ENCODE measurements at places on chromosomes 3 and 15.

DNA sequence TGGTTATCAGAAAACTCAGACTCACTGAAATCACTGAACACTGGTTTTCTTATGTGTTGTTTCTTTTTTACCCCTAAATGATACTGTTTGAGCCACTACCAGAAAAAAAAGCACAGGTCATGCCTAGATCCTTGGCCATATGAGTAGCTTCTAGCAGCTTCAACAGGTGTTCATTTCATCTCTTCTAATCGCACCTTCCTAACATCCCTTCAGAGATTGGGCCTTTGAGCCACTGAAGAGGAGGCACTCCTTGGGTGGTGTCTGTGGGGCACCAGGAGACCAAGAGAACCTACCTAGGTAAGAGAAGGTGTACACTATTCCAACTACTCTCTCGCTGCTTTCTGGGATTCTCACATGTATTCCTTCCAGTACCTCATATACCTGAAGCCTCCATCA, 2.5 kb downstream of the HEG1 start:
- no peak for DNase-seq

DNA sequence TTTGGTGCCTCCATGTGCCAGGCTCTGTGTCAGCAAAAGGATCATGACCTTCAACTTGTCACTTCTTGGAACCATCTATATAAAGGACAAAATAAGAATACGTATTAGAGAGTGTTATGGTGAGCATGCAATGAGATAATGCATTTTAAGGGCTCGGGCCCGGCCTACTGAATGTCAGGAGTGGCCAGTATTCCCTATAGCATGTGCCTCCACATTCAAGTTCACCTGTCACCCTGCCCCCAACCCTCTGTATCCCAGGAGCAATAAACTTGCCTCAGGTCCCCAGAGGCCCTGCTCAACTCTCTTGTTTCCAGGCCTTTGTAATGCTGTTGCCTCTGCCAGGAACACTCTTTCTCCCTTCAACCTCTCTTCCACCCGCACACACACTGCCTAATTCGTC, 90.2 kb upstream of the SLC6A11 start:
- DNase-seq: no peak

- no peak for DNase-seq
Observed at GRCh38 chr3:48128774-48129173, 59.4 kb downstream of the CDC25A start.

DNA sequence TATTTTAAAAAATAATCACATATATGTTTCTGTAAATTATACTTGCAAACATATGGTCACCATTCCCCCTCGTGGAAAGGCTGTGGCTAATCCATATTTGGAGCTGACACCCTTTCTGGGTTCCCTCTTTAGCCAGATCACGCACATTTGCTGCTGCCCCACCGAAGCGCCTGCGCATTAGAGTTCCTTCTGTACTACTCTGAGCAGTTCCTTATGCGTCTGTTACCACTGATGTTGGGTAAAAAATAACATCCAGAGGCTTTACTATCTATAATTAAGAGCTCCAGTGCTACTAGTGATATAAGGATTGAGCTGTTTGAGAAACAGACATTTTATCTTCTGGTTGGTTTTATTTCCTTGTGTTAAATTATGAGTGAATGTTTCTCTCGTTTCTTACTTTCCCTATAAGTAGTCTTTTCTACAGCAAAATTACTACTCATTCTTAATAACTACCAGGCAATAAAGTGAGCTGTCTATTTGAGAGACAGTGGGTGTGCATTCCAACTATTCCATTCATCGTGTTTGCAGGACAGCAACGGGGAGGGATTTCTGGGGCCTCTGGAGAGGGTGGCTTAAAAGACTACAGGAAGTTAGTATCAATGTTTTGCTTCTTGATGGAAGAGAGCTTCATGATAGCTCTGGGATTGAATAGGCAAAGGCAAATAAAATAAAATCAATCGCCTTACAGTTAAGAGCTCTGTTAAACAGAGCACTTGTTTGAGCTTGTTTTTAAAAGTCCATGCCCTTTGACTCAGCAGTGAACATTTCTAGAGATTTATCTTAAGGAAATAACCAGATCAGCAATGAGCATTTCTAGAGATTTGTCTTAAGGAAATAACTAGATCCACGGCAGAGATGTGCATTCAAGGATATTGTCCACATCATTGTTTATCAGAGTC, 245.2 kb downstream of the CD47 start:
- no peak for DNase-seq

DNA sequence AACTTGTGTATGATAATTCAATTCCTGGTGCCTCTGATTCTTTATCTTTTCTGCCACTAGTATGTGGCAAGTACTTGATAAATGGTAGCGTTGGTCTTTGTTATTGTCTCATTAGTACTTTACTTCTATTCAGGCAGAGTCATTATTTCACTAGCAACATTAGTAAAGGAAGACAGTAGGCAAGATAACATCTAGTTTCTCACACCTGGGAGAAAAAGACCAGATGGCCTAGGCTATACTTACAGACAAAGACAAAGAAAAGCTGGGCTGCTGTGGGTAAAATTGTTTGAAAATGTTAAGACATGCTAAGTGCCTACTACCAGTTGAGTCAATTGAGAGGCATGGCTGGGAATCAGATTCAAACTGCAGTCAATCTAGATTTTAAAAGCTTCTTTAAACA, 198.7 kb upstream of the CMC1 start:
- DNase-seq: no peak

- no peak for DNase-seq
Observed at GRCh38 chr3:156910022-156910421, 83.9 kb downstream of the LEKR1 start.

DNA sequence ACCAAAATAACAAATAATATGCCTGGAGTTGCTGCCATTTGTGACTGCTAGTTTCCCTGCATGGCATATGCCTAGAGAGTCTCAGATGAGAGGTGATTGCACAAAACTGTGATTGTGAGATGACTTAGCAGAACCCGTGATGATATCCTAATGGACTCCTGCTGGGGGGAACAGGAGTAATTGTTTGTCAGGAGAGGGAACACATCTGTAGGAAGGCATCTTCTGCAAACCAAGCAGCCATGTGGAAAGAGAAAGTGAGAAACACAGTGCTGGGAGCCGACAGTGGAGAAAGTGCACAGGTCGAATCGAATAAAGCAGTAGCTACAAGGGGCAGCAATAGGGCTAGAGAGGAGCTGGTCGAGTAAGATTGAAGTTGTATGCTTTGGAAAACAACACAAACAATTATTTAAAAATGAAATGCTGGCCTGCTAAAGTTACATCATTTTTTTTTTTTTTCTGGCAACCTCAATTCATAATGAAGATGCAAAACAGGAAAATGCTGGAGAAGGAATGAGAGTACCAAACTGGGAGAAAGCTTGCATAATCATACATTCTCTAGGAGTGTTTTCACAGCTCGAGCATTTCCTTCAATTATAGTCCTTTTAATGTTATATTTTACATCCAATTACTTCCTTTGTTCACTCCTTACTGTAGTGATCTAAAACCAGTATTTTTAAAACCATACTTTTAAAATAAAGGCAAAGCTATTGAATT, 494.2 kb upstream of the AGTR1 start:
- DNase-seq: no peak

- no peak for DNase-seq
Observed at GRCh38 chr3:111981457-111981763, 2.6 kb downstream of the ABHD10 start.

DNA sequence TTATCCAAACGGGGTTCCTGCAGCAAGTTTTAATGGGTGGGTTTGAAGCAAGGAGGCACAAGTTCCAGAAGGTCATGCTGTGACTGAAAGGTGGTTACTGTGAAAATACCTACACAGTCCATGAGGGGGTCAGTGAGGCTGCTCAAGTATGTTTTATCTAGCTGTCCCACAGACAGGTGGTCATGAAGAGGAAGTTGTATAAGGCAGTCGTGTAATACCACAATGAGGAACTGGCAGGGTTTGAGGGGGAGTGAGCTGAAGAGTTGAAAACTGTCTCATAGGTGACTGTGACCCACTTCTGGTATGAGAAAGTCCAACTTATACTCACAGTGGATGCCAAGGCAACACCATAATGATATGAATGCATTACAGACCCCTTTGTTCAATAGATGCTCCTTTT, 856.8 kb downstream of the OTOL1 start:
- no peak for DNase-seq

- no peak for DNase-seq
Observed at GRCh38 chr3:69384326-69384725, 1.6 kb downstream of the FRMD4B start.

DNA sequence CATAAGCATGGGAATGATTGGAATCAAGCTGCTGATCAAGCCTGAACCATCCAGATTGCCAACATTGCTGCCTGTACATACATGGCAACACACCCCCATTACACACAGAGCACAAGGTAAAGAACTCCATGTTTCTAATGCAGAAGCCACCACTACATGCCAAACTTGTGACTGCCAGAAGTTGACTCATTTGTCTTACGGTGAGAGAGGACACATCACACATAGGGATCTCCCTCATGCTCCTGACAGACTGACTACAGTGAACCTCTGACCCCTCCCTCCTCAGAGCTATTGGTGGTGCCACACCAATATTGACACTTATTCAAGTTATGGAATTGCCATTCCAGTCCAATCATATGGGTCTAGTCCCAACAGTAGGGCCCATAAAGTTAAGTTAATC, 42.3 kb downstream of the EFHB start:
- DNase-seq: no peak

DNA sequence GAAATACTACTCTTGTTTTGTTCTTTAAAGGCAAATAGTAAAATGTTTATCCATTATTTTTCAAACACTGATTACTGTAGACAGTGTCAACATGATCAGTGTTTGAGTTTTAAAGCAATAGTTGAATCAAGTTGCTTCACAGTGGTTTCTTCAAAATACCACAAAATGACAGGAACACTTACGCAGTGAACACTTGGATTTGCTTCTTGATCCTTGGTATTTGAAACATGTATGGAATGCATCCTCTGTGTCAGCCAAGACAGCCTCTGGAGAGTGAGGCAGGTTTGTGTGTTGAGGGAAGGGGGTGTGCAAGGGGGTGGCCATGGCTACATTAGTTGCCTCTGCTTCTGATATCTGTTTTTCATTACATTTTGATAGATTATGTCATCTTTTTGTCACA, 413.0 kb downstream of the RBMS3 start:
- DNase-seq: no peak

GRCh38 chr3:126835472-126836219, 131.6 kb downstream of the CHCHD6 start:
- no peak for DNase-seq

GRCh38 chr3:78279091-78279490, 1239.2 kb downstream of the ROBO2 start:
- DNase-seq: no peak

- no peak for DNase-seq
Observed at GRCh38 chr3:32334675-32335074, 57.0 kb upstream of the CMTM7 start.

- DNase-seq: no peak
Observed at GRCh38 chr3:30518181-30518864, 88.1 kb upstream of the TGFBR2 start.

GRCh38 chr3:71369701-71370391, 213.7 kb downstream of the FOXP1 start:
- no peak for DNase-seq

DNA sequence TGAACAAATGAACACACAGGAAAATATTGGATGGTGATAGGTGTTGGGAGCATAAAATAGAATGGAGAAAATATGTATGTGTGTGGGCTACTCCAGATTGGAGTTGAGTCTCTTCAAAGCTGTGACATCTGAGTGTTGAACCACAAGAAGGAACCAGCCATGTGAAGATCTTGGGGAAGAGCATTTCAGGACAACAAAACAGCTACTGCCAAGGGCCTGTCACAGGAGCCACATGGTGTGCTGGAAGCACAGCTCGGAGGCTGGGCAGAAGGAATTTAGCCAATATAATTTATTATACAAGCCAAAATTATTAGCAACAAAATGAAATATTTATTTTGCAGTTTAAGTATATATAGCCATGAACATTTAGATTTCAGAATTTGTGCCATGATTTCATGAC, 108.3 kb upstream of the FGF7 start:
- no peak for DNase-seq

DNA sequence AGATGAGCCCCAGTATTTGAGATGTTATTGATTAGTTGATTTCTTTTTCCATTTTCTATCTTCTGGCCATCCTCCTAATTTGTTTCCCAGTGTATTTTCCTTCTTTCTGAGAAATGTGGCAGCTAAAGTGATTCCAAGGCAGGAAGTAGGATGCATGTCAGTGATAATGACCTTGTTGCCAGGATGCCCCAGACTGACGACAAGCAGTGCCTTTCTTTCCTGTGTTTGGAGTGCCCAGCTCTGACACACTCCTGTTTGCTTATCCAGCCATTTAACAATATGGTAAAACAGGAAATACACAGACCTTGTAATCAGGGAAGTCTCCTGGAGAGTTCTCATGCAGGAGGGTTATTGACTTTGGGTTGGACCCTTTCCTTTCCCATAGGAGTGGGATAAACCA, 20.4 kb downstream of the TMOD2 start:
- no peak for DNase-seq

DNA sequence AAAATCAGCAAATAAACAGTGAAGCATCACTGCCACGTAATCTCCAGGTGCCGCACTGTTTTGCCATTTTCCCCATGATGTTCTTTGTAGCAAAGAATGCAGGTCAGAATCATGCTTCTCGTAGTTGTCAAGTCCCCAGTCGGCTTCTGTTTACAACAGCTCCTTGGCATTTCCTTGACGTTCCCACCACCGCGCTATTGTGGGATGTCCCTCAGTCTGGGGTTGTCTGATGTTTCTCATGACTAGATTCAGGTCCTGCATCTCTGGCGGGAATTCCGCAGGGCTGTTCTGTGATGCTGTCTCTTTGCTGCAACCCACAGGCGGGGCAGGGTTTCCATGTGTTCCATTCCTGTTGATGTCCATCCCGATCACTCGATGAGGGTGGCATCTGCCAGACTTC, 117.9 kb upstream of the SMAD3 start:
- DNase-seq: no peak

DNA sequence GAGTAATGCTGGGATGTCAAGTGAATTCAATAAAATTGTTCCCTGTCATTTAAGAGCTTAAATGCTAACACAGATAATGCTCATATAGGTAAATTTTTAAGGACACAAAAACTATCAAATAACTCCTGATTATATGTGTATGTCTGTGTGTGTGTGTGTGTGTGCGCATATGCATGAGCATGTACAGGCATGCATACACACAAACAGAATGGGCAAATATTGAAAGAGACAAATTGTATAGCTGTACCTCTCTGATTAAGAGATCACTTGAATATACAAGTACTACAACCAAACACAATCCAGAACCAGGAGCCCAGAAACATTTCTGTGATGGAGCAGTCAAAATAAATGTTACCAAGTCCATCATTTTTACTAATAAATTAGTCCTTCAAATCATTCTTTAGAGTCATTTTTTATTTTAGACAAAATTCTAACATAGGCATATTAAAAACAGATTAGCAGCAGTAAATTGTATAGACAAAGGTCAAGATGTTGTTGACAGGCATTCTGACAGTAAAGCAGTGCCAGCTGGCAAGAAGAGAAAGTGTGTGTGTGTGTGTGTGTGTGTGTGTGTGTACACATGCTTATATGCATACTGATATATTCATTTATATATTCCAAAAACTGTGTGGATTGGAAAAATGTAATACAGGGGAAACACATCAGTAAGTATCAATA, 145.3 kb downstream of the CD47 start:
- DNase-seq: no peak

GRCh38 chr3:188124184-188124583, 29.8 kb upstream of the LPP start:
- DNase-seq: no peak

- no peak for DNase-seq
Observed at GRCh38 chr15:65917407-65917756, 48.1 kb downstream of the RAB11A start.
